ENCODE measurements at places on chromosomes 6 and 20. TPM values are rescaled to one million over a fixed set of nuclear protein-coding genes. Genes with fewer than 3 reads are reported as not detected.

Gene DDAH2
- total RNA-seq = 76.2 TPM

Gene ZBP1
- not detected for total RNA-seq

Gene PLN
- not detected for total RNA-seq

Gene EIF2S2
- total RNA-seq = 113 TPM

Gene MRAP2
- total RNA-seq = 27.2 TPM

Gene EDN3
- total RNA-seq = not detected

Gene BPIFA1
- not detected for total RNA-seq
